CD8-positive, alpha-beta memory T cell (primary cell): ENCODE measurements at places on chromosomes 16 and 17. TPM values are rescaled to one million over a fixed set of nuclear protein-coding genes. Genes with fewer than 3 reads are reported as not detected.

DNA sequence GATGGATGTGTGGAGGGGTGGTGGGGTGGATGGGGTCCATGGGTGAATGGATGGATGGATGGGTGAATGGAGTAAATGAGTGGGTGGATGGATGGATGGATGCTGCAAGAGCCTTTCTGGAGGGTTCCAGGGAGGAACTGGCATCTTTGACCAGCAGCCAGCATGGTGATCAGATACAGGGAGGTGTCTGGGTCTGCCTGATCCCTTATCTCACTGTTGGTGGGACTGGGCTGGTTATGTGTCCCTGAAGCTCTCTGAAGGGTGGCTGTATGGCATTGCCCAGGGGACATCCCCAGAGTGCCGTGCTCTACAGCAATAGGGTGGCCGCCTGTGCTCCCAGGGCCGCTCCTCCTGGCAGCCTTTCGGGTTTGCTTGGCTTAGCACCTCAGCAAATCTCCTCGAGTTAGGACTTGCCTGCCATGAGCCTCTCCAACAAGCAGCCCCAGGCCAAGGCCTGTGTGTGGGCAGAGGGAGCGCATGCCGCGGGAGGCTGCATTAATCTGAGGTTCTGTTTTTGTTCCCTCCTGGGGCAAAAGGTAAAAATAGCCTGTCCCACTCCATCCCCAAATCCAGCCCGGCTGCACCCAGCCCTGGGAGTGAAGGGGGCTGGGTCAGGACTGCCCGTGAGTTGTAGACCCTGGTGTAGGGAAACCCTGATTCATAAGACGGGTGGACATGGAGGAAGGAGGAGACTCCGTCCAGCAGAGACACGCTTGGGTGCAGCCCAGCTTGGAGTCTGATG is 165.4 kb downstream of the SEC14L1 start:
- no peaks in the 10 kb centered on the region for H3K4me1 ChIP-seq
- DNase-seq: no peak
- no peak overlapping the region for H3K4me3 ChIP-seq
- H3K27ac ChIP-seq: no peak overlapping the region
- no peaks in the 10 kb centered on the region for H3K27me3 ChIP-seq
- H3K36me3 ChIP-seq: no peaks in the 10 kb centered on the region

- H3K27me3 ChIP-seq: no peaks in the 10 kb centered on the region
- DNase-seq: no peak
- H3K4me1 ChIP-seq: peaks cover 9% of the 10 kb centered on the region
- no peak overlapping the region for H3K27ac ChIP-seq
- H3K36me3 ChIP-seq: no peaks in the 10 kb centered on the region
Measured at GRCh38 chr17:77615703-77616253, 342.7 kb upstream of the TNRC6C start.

The CORO6 gene
- 2.5 TPM for total RNA-seq

DNA sequence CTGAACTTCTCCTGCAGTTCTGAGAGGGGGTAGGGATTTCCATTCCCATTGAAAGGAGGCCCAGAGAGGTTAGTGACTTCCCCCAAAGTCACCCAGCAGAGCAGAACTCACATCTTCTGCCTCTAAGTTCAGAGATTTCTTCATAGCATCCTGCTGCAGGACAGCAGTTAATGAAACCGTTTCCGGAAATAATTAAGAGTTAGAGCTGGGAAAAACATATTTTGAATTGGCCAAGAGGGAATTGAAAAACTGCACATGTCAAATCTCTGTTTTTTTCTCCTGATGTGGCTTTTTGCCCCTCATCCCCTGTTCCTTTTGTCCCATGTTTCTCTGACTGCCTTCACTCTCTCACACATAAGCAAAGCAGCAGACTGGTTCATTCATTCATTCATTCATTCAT is 26.6 kb downstream of the ITPRIPL2 start:
- H3K27ac ChIP-seq: no peak overlapping the region
- DNase-seq: no peak
- H3K4me3 ChIP-seq: no peak overlapping the region
- H3K27me3 ChIP-seq: no peaks in the 10 kb centered on the region
- H3K4me1 ChIP-seq: no peaks in the 10 kb centered on the region

DNA sequence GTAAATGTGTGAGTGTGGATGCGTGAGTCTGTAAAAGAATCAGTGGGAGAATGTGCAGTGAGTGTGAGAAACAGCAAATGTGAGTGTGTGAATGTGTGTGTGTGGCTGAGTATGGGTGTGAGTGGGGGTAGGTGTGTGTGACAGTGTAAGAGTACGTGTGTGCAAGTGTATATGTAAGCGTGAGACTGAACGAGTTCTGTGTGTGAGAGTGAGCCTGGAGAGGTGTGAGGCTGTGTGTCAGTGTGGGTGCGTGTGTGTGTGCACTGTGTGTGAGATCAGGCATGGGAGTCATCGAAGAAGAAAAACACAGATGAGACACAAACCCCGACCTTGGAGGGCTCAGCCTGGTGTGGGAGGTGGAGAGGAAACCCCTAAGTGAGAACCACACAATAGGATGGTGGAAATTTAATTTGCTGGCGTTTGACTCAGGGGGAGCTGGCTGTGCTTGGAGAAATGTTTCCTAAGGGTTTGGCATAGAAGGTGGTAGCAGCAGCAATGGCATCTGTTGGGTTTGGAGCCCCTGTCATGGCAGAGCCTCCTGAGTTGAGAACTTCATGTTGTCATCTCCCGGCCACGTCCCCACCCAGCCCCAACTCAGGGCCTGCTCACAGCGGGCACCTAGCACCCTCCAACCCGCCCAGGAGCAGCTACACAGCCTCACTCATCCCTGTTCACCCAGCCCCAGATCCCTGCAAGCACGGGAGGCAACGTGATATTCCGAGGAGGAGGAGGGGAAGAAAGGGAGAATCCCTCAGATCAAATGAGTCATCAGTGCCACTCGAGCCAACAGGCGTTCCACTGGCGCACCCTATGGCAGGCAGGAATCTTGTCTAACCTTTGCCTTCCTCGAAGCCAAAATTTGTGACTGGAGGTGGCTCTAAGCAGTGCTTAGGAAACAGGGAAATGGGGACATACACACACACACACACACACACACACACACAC is 14.3 kb upstream of the NUBP1 start:
- no peak overlapping the region for H3K27ac ChIP-seq
- no peaks in the 10 kb centered on the region for H3K4me1 ChIP-seq
- H3K27me3 ChIP-seq: no peaks in the 10 kb centered on the region

DNA sequence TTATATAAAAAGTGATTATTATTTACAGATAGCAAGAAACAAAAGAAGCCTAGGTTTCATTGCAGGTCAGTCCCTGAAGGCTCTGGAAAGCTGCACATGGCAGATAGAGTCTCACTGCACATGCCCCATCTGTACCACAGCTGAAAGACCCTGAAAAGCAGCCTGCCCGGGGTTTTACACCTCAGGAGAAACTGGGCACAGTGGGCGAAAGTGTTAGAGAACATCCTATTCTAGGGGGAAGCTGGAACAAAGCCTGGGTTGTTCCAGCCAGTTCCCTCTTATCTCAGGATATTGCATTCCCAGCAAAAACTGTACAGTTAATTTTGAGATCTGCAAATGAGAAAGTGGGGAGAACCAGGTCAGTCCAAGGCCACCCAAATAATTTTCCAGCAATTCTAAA is 419.7 kb downstream of the CNTNAP4 start:
- H3K4me1 ChIP-seq: no peaks in the 10 kb centered on the region

DNA sequence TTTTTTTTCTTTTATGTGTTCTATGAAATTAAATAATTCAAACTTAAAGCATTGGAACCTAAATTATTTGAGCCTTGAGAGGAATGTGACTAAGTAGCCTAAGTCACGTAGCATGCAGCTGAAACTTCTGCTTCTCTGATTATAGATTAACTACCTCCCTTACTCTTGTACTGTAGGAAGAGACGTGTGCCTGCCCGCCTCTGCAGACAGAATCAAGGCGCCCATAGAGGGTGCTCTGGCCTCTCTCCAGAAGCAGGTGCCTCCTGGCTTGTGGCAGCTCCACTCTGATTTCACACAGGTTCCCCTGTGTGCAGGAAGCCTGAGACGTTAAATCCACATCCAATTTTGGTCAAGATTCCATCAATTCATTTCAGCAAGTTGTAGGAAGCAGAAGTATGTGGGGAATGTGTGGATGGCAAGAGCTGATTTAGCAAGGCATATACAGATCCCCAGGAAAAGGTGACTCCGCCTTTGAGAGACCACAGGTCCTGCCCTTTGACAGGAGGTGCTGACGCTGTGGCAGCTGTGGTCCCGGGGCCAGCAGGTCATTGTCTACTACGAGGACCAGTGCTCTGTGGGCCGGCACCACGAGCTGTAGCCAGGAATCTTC is 1418.8 kb downstream of the CDH11 start:
- no peaks in the 10 kb centered on the region for H3K4me1 ChIP-seq
- H3K4me3 ChIP-seq: no peak overlapping the region
- no peak overlapping the region for H3K27ac ChIP-seq
- DNase-seq: no peak

- H3K4me3 ChIP-seq: no peak overlapping the region
- H3K27ac ChIP-seq: no peak overlapping the region
- no peak for DNase-seq
- peaks cover 10% of the 10 kb centered on the region for H3K4me1 ChIP-seq
Measured at GRCh38 chr17:60167065-60167741, 17.4 kb downstream of the CA4 start.

The MILR1 gene
- 0.66 TPM for total RNA-seq

GRCh38 chr16:78100112-78100467 is 636 bp downstream of the WWOX start:
- H3K27me3 ChIP-seq: no peaks in the 10 kb centered on the region
- H3K4me3 ChIP-seq: peak overlapping the region; percentile 98
- peaks cover 12% of the 10 kb centered on the region for H3K4me1 ChIP-seq
- H3K27ac ChIP-seq: peak overlapping the region; percentile 87
- DNase-seq: no peak

- DNase-seq: no peak
- H3K36me3 ChIP-seq: no peaks in the 10 kb centered on the region
- H3K27me3 ChIP-seq: no peaks in the 10 kb centered on the region
- no peak overlapping the region for H3K27ac ChIP-seq
- H3K4me3 ChIP-seq: no peak overlapping the region
- no peaks in the 10 kb centered on the region for H3K4me1 ChIP-seq
Measured at GRCh38 chr16:83685615-83686165, 122.1 kb upstream of the HSBP1 start.

- H3K27ac ChIP-seq: no peak overlapping the region
- no peaks in the 10 kb centered on the region for H3K36me3 ChIP-seq
- H3K4me3 ChIP-seq: peak overlapping the region; percentile 5
- H3K4me1 ChIP-seq: peaks cover 66% of the 10 kb centered on the region
- H3K27me3 ChIP-seq: no peaks in the 10 kb centered on the region
- peak; percentile 72 for DNase-seq
Measured at GRCh38 chr16:27174007-27174406, 29.3 kb upstream of the KDM8 start.

- H3K4me1 ChIP-seq: peaks cover 6% of the 10 kb centered on the region
- H3K36me3 ChIP-seq: no peaks in the 10 kb centered on the region
- H3K4me3 ChIP-seq: peak within 1 kb of the TSS; percentile 43
- no peak for DNase-seq
- peak within 1 kb of the TSS; percentile 51 for H3K27ac ChIP-seq
- no peaks in the 10 kb centered on the region for H3K27me3 ChIP-seq
Measured at GRCh38 chr16:71724320-71724751, at the start of gene PHLPP2. Gene PHLPP2, minus strand, starts transcription at chr16:71724701. Its CDS starts 9,906 bp downstream, at chr16:71714795.

The TBC1D26 gene
- total RNA-seq: 0.26 TPM

- no peaks in the 10 kb centered on the region for H3K36me3 ChIP-seq
- H3K27ac ChIP-seq: no peak overlapping the region
- H3K4me1 ChIP-seq: no peaks in the 10 kb centered on the region
- no peak for DNase-seq
- no peaks in the 10 kb centered on the region for H3K27me3 ChIP-seq
Measured at GRCh38 chr16:61005952-61006351, 1030.3 kb downstream of the CDH8 start.

- no peak overlapping the region for H3K4me3 ChIP-seq
- no peak for DNase-seq
- no peaks in the 10 kb centered on the region for H3K4me1 ChIP-seq
- no peaks in the 10 kb centered on the region for H3K36me3 ChIP-seq
- no peak overlapping the region for H3K27ac ChIP-seq
Measured at GRCh38 chr16:23013484-23013883, 135.8 kb downstream of the USP31 start.

DNA sequence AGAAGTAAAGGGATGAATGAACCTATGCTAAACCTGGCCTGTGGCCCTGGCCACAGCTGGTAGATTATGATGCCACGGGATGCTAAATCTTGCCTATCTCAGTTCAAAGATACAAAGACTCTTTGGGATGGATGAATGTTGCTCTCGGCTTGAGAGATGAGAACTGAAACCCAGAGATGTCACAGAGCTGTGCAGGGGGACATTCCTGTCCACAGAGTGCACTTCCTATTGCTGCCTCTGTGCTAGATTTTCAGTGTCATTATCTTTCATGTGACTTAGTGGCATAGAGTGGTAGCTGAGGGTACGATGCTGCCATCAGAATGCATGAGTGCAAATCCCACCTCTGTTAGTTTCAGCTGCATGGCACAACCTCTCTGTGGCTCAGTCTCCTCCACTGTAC is 2.3 kb upstream of the MT1M start:
- peaks cover 45% of the 10 kb centered on the region for H3K27me3 ChIP-seq
- no peak overlapping the region for H3K4me3 ChIP-seq
- no peak overlapping the region for H3K27ac ChIP-seq
- peaks cover 23% of the 10 kb centered on the region for H3K4me1 ChIP-seq
- no peaks in the 10 kb centered on the region for H3K36me3 ChIP-seq

DNA sequence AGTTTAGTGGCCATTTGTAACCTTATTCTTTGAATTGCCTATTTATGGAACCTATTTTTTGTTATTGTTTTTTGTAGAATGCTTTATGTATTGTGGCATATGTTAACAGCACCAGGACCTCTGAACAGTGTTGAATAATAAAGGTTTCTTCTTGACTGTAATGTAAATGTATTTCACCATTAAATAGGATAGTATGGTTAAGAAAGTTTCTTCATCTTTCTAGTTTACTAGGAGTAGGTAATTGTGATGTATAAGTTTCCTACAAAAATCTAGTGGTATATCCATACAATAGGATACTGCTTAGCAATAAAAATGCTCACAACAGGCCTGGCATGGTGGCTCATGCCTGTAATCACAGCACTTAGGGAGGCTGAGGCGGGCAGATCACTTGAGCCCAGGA is 52.3 kb downstream of the TAOK1 start:
- peaks cover 18% of the 10 kb centered on the region for H3K4me1 ChIP-seq
- no peak for DNase-seq
- no peak overlapping the region for H3K4me3 ChIP-seq
- H3K36me3 ChIP-seq: no peaks in the 10 kb centered on the region
- H3K27me3 ChIP-seq: no peaks in the 10 kb centered on the region
- no peak overlapping the region for H3K27ac ChIP-seq

GRCh38 chr17:66347661-66348514 is 45.5 kb downstream of the PRKCA start:
- H3K27ac ChIP-seq: no peak overlapping the region
- no peak for DNase-seq
- peaks cover 30% of the 10 kb centered on the region for H3K4me1 ChIP-seq
- H3K36me3 ChIP-seq: no peaks in the 10 kb centered on the region
- H3K4me3 ChIP-seq: no peak overlapping the region

- H3K4me1 ChIP-seq: peaks cover 20% of the 10 kb centered on the region
- no peak overlapping the region for H3K27ac ChIP-seq
- no peaks in the 10 kb centered on the region for H3K36me3 ChIP-seq
- DNase-seq: no peak
- peaks cover 29% of the 10 kb centered on the region for H3K27me3 ChIP-seq
Measured at GRCh38 chr17:35796942-35797341, 1.5 kb upstream of the MMP28 start.

The C16orf89 gene
- not detected for total RNA-seq

The FBXW10 gene
- 0.09 TPM for total RNA-seq

GRCh38 chr16:19227643-19228042 is 57.9 kb upstream of the CLEC19A start:
- no peak overlapping the region for H3K27ac ChIP-seq
- H3K36me3 ChIP-seq: no peaks in the 10 kb centered on the region
- H3K27me3 ChIP-seq: no peaks in the 10 kb centered on the region
- H3K4me3 ChIP-seq: no peak overlapping the region
- no peaks in the 10 kb centered on the region for H3K4me1 ChIP-seq
